ENCODE measurements at places on chromosomes 1 and 21.

- DNase-seq = no peak
Observed at GRCh38 chr1:6222636-6223035, 13.1 kb downstream of the ICMT start.

GRCh38 chr1:25199819-25200620, 32.3 kb downstream of the SYF2 start:
- DNase-seq = no peak

DNA sequence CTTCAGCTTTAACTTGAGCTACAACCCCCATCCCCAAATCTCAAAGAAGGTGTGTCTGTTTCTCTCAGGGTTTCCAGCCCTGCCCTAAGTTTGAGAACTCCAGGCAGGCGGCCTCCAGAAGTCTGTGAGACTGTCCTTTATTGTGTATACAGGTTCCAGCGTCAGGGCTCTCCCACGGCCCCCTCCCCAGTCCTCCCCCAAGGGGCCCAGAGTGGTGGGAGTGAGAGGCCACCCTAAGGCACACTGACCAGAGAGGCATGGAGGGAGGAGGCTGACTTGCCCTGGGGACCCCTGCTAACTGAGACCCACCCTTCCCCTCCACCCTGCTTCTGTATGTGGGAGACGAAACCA, 4.0 kb downstream of the HSPB7 start:
- DNase-seq = no peak

GRCh38 chr1:154431586-154432373, 26.6 kb downstream of the IL6R start:
- DNase-seq = no peak

- no peak for DNase-seq
Observed at GRCh38 chr1:85316321-85316720, 39.9 kb upstream of the BCL10 start.

- DNase-seq = no peak
Observed at GRCh38 chr1:158366783-158367182, 13.1 kb downstream of the CD1E start.

DNA sequence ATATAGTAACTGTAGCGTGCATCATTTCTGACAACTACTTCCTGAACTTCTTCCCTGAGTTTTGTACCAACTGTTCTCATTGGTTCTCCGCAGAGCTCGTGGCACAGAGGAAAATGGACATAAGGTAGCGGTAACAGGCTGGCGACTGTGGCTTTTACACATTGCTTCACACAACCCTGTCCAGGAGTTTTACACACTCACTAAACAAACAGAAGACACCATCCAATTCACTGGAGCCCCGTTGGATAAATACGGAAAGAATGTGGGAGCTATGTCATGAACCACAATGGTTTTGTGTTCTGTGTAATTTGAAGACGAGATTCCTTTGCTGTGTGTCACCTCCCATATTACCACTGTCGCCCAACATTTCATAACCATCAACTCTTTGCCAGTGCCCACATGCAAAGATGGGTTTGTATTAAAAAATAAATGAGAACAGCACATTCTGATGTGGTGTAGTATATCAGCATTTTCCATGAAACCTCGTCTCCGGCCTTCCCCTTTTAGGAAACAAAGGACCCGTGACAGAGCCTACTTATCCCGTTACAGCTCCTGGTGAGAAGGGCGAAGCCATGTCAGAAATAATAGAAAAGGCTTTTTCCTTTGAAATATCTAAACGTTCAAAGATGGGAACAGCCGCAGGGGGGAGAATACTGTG, 47.4 kb upstream of the ENAH start:
- DNase-seq = no peak

GRCh38 chr1:165883056-165883455, 55.6 kb downstream of the UCK2 start:
- no peak for DNase-seq

- peak; percentile 27 for DNase-seq
Observed at GRCh38 chr1:36516372-36517010, 33.8 kb upstream of the CSF3R start.

Data from hippocampal formation (tissue), 2 donors.